ENCODE measurements at places on chromosomes 5 and 9. TPM values are rescaled to one million over a fixed set of nuclear protein-coding genes. Genes with fewer than 3 reads are reported as not detected.

GRCh38 chr5:51895834-51896233 lies 512.6 kb downstream of the ISL1 start:
- no peak overlapping the region for H3K27ac ChIP-seq
- H3K4me3 ChIP-seq = no peak overlapping the region
- H3K36me3 ChIP-seq = no peaks in the 10 kb centered on the region
- no peaks in the 10 kb centered on the region for H3K4me1 ChIP-seq

DNA sequence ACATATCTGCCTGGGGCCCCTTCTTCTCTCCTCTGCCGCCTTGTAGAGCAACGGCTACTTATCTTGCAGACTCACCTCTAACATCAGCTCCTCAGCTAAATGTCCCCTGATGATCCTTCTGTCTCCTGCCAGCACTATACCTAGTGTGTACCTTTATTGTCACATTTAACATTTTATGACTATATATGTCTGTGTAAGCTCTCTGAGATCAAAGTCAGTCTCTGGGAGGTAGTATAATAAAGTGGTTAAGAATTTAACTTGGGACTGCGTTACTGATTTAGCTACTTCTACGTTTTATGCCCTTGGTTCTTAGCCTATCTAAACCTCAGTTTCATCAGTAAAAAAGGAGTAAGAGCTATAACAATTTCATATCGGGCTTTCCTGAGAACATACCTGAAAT lies 2.2 kb downstream of the TMED7 start:
- peaks cover 6% of the 10 kb centered on the region for H3K36me3 ChIP-seq
- H3K4me1 ChIP-seq = peaks cover 7% of the 10 kb centered on the region
- H3K27ac ChIP-seq = no peak overlapping the region
- H3K4me3 ChIP-seq = no peak overlapping the region
- no peak for DNase-seq

DNA sequence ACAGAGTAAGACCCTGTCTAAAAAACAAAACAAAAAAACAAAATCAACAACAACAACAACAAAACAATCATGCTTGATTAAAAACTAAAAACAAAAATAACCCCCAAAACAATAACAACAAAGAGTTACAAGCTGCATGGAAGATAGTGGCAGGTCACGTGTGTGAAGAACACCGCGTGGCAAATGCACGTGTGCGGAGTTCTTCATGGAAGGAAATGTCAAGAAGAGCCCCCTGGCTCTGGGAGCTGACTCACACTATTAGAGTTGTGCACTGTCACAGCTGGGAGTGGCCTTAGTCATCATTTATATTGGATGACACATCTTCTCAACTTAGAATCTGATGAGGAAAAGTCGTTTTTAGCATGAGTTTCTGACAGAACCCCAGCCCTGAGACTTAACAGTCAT lies 110.5 kb downstream of the JMY start:
- H3K27ac ChIP-seq = no peak overlapping the region
- H3K4me3 ChIP-seq = no peak overlapping the region
- DNase-seq = no peak
- no peaks in the 10 kb centered on the region for H3K27me3 ChIP-seq

The RETREG1 gene
- 8.0 TPM for total RNA-seq

- H3K4me3 ChIP-seq = peak overlapping the region; percentile 2
- H3K27me3 ChIP-seq = no peaks in the 10 kb centered on the region
- no peaks in the 10 kb centered on the region for H3K36me3 ChIP-seq
- H3K4me1 ChIP-seq = peaks cover 40% of the 10 kb centered on the region
- no peak for DNase-seq
Measured at GRCh38 chr9:21580636-21581378, 98.7 kb upstream of the IFNE start.

The NMUR2 gene
- not detected for total RNA-seq

The SLC34A3 gene
- total RNA-seq = 0.27 TPM

The PCDHGB6 gene
- total RNA-seq = 23.1 TPM
